ENCODE measurements at places on chromosomes 13 and 19. TPM values are rescaled to one million over a fixed set of nuclear protein-coding genes. Genes with fewer than 3 reads are reported as not detected.

The GPI gene
- 226 TPM for total RNA-seq

The STAP2 gene
- 37.6 TPM for total RNA-seq

The SLITRK6 gene
- total RNA-seq: not detected

The TEX26 gene
- not detected for total RNA-seq

The PLK5 gene
- total RNA-seq: not detected

The FCER2 gene
- not detected for total RNA-seq

The IFNL1 gene
- not detected for total RNA-seq

All from vein endothelial cell (primary cell).